ENCODE measurements at places on chromosomes 1 and 21.

GRCh38 chr1:101240041-101240430, 3.2 kb downstream of the S1PR1 start:
- no peak for DNase-seq

DNA sequence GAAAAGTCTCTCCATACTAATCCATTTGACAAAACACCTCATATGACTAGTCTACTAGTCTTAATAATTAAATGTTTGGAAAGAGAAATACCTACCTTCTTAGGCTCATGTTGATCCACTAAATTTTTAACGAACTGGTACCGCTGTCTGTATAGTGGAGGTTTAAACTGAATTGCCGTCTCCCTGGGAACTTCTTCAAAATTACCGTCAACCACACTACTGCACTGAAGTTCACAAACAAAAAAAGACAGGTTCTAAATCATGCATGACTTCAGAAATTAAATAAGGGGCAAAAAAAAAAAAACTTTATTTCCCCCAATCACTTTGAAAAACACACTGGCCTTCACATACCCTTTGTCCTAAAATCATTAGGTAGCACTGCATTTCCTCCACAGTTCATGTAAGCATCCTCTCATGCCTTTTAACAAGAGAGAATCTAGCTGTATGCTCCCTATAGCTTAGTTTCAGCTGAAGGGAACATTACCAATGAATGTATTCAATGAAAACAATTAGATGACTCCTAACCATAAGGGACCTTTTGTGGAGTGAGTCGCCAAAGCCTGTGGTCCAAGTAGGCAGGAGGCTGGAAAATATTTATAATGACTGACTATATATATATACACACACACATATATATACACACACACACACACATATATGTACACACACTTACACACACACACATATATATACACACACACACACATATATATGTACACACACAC, 3.4 kb downstream of the HENMT1 start:
- no peak for DNase-seq

DNA sequence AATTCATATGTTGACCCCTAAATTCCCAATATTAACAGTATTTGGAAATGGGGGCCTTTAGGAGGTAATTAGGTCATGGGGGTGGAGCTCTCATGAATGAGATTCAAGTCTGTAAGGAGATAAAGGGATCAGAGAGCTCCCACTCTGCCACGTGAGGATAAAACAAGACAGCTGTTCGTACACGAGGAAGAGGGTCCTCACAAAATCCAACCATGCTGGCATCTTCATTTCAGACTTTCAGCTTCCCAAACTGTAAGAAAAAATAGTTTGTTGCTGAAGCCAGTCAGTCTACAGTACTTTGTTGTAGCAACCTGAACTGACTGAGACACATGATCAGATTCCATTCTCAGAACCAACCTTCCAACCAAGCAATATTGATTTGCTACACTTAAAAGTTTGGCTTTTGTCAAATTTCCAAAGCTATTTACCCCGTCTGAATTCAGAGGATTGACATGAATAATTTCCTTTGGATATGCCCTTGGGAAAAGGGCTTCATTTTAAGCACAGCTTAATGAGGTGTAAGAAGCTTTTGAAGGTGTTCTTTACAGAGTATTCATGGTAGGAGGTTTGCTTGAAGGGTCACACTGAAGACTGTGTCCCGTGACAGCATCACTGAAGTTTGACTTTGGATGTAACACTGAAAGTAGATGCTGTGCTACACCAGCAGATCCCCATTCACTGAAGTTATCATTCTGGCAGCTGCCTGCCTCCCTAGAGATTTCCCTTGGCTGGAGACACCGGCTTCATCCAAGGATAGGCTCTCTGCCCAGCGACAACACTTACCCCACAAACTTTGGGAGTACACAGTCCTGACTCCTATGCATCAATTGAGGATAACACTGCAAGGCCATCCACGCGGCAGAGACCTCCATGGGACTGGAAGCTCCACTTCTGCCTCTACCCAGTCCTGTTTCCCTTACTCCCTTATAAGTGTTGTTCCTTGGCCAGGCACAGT, 4.9 kb upstream of the OMA1 start:
- no peak for DNase-seq

- no peak for DNase-seq
Observed at GRCh38 chr21:16522548-16522947, 792.8 kb downstream of the USP25 start.

DNA sequence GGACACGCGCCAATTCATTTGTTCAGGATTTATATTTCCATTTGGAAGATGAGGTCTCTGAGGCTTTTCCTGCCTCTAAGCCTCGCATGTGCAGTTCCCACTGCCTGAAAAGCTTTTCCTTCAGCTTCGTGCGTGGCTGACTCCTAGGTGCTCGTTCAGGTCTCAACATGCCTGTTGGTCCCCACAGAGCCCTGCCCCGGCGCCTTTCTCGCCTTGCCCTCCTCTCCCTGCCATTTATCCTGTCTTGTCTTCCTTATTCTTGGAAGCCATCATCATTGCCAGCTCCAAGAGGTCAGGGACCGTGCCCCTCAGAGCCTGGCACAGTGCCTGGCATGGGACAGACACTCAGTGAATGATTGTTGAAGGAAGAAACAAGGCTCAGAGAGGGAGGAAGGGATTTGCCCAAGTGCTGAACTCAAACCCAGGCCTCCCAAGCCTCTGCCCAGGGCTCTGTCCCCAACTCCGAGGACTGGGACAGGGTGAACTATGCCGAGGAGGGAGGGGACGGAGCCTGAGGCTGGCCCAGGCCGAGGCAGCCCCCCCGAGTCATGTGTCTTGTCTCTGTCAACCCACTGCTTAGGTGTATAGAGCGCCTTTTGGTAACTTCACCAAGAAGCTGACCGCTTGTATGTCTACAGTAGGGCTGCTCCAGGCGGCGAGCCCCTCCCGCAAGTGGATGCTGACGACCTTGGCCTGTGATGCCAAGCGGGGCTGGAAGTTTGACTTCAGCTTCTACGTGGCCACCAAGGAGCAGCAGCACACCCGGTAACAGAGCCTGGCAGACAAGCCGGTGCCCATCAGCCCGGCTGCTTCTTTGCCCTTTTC, 47.3 kb downstream of the DISP3 start:
- DNase-seq = no peak

DNA sequence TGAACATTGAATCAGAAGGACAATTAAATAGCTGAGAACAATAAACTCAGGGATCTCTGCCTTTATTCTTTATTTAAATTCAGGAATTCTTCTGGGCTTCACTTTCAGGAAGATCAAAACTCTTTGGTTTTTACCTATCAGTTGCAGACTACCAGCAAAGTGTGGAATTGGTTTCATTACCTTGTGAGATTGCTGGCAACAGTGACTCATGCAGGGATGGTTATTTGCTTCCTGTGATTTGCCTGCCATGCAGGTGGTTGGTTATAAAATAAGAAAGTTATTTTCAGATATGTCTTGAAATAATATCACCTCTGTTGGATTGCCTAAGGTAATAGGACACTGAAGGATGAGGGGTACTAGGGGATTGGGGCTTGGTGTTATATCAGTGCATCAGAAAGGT, 204.6 kb downstream of the PTBP2 start:
- DNase-seq = no peak

GRCh38 chr21:41951876-41952567, 1.8 kb downstream of the C2CD2 start:
- DNase-seq = no peak

DNA sequence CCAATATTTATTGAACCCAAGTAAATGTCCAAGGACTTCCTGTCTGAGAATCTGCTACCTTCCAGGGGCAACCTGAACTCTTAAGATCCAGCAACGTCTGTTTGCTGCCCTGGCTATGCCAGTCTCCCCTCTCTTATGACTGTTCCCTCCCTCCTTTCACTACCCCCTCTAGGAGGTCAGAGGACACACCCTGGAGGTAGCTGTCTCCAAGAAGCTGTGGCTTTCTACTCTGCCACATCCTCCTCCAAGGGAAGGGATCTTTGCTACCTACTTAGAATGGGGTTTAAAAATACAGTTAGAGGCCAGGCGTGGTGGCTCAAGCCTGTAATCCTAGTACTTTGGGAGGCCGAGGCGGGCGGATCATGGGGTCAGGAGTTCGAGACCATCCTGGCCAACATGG, 3.6 kb upstream of the SMPDL3B start:
- no peak for DNase-seq

DNA sequence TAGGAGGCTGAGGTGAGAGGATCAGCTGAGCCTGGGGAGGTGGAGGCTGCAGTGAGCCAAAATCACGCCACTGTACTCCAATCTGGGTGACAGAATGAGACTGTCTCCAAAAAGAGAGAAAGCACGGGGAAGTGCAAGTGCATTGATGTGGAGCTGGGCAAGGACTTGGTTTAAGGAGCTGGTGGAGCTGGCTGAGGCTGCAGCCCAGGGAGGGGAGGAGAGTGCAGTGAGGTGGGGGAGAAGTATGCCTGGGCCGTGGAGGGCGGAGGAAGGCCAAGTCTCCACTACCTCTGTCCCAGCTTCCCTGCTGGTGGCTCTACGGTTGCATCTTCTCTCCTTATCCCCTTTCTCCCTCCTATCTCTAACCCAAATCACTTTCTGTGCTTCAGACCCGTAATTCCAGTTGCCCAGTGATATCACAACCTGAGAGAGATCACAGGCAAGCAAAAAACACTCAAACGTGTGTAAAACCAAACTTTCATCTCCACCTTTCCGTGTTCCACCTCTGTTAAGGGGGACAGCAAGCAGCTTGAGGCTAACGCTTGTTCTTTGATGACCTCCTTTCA, 11.1 kb downstream of the TOR3A start:
- DNase-seq = no peak

DNA sequence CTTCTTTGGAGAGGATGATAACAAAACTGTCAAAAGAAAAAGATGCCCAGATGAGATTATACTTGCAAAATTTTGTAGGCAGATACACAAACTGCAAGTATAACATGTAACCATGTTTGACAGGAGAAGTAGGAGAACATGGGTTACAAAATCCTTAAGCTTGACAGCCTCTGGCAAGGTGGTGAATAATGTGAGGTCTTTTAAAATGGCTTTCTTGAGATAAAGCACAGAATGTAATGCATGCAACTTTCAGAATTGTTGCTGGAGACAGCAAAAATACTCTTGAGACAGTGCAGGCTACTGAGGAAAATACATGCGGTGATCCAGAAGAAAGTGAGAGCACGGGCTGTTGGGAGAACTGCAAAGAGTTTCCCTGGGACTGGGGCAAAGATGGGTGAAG, 24.7 kb downstream of the DNAJC6 start:
- DNase-seq = no peak

GRCh38 chr1:213568929-213569815, 418.6 kb upstream of the PROX1 start:
- no peak for DNase-seq

DNA sequence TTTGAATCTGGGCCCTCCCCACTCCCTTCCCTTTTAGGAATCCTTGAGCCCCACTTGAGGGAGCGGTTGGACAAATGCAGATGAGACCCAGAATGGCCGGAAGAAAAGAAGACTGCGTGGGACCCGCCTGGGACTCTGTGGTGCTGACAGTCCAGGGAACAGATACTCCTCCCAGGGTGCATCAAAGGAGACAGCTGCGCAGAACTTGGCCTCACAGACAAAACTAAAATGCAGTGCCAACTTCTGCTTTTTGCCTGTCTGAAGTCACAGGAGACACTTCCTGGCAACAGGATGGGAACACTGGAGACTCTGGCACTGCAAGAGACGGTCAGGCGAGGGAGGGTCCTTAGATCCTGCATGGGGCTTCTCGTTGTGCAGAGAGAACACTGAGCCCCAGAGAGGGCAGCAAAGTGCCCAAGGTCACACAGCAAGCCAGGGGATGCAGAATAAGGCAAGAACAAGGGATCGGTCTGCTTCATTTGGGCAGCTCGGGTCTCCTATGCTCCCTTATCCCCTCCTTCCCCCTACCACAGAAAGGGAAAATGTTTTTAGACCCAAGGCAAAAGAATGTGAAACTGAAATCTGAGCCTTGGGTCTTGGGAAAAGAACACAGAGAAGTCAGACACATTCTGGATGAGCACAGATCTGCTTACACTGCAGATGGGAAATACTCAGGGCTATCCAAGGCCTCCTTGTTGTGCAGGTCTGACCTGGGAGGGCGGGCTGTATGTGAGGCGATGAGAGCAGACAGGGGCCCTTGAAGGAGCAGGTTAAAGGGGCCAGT, 182.4 kb downstream of the TRABD2B start:
- DNase-seq = no peak

DNA sequence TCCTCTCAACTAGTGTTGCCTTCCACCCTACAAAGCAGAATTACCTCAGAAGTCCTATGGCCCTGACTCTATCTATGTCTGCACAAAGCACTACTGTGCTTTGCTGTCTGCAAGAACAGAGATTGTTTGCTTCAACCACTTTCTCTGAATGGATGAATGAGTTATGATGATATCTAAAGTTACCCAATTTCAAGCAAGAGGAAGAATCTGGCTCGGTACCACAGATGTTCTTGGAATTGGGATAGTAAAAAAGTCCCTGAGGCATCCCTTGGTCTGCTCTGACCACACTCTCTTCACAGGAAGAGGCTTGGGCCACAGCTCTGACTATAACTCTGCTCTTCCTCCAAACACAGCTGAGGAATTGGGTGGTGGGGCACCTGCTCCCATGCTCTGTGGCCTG, 31.2 kb downstream of the MTARC1 start:
- DNase-seq = no peak

DNA sequence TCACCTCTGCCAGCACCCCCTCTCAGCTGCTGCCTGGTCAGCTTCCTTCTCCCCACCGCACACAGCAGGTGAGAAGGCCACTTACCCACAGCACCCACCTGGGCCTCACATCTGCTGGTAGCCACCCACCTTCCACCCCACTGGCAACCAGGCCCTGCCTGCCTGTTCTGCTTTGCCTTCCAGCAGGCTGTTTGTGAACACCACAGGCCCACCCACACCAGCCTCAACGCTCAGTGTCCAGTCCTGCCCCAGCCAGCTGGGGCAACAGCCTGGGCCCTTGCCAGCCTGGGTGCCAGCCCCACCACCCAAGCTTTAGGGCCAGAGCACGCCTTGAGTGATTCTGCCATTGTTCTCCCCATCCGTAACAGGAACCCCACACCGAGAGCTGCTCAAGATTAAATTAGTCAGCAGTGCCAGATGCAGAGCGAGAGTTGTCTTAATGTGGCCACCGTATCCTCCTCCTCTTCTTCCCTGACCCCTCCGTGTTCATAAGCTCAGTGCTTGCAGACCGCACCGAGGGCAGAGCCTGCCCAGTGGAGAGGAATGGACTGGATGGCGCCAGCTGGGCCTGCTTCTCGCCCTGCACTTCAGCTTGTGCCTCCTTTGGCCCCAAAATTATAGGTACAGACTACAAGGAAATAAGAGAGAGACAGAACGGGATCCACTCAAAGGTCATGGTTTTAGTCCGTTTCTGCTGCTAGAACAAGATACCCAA, 120.3 kb upstream of the COL6A1 start:
- DNase-seq = no peak

DNA sequence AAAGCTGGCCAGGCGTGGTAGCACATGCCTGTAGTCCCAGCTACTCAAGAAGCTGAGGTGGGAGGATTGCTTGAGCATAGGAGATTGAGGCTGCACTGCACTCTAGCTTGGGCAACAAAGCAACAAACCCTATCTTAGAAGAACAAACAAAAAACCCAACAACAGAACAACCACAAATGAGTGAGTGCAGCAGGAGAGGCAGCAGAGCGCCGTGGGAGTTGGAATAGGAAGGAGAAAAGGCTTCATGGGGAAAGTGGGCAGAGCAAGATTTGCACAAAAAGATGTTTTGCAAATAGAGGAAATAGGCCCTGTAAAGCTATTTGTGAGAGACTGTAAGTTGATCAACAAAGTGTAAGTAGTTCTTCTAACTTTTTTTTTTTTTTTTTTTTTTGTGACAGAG, 19.6 kb downstream of the SMAP2 start:
- no peak for DNase-seq
